ENCODE measurements at places on chromosomes 4 and X.

- no peak for DNase-seq
Measured at GRCh38 chr4:158496030-158496741, 25.5 kb upstream of the RXFP1 start.

GRCh38 chr4:144494280-144494679 lies 151.7 kb upstream of the HHIP start:
- no peak for DNase-seq

DNA sequence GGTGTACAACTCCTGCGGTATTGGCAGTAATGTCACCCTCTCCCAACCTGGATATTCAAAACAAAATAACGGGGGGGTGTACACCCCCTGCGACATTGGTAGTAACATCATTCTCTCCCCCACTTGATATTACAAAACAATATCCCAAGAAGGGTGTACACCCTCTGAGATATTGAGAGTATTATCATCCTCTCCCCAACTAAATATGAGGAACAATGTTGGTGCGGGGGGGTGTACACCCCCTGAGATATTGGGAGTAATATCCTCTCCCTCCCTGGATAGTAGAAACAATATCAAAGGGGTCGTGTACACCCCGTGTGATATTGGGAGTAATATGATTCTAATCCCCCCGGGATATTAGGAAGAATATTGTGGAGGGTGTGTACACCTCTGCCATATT lies 71.4 kb upstream of the ADGRA3 start:
- no peak for DNase-seq

DNA sequence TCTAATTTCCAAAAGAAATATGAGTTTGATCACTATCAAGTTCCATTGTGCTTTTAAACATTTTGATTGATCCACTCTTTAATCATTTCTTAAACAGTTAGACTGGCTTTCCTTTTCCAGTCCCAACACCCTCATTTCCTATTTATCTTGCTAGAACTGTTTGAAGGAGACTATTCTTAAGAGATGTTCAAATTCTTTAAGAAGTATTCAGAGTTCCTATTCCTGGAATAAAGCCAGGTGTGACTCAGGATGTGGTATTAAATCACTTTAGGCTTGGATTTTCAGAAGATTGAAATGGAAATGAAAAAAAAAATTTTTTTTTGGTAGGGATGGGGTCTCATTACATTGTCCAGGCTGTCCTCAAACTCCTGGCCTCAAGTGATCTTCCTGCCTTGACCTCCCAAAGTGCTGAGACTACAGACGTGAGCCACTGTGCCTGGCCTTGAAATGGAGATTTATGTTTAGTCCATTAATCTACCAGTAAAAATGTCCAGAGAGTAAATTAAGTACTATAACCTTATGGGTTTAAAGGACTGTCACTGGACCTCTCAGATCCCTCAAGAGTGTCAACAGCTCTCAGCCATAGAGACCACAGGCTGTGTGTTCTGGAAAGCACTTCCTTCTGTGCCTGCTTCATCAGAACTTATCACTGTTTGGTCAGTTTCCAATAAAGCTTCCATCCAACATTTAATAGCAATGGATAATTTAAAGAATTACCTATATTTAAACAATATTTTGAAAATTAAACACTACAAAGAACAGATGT lies 90.7 kb downstream of the CDS1 start:
- DNase-seq: peak; percentile 85

DNA sequence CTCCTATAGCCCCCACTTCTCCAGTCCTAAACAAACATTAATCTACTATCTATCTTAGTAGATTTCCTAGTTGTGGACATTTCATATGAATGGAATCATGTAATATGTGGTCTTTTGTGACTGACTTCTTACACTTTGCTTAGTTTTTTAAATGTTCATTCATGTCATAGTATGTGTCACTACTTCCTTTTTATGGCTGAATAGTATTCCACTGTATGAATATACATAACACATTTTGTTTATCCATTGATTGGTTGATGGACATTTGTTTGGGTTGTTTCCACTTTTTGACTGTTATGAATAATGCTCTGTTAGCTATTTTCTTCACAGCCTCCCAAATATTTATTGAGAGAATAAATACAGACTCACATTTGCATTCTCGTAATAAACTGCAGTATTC lies 19.8 kb downstream of the USP53 start:
- DNase-seq: no peak

Measured in HT1080 (cell line).